ENCODE measurements at places on chromosomes 2 and 18.
A peak's percentile ranks its signal among the peaks of the same experiment; 100 is the strongest.

GRCh38 chr18:49619801-49620200 lies 57.9 kb downstream of the LIPG start:
- DNase-seq, result no peak

DNA sequence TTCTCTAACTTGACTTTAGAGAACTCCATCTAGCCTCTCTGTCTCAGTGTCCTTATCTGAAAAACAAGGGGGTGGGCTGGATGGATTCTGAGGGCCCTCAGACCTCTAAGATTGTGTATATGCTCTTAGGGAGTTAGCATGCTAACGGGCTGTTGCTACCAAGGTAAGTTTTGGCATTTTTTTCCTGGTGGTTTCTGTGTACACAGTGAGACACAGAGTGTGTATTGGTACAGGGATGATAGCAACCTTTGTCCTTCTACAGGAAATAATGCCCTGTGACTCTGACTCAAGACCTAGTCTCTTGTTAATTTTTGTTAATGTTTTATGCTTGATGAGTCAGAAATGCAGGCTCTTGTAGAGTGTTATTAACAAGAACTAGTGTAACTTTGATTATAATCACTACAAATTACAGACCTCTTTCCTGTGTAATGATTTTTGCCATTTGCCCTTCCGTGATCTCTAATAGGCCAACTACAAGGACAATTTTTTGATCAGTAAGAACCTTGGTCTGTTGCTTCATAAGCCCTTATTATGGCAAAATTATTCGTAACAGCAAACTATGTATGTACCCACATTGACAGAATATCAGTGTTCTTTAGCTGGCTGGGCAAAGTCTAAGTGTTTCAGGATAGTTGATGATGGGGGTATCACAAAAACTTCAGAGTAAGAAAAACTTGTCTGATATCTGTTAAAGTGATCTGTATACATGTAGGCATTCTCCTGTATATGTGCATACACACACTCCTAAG lies 89.7 kb downstream of the SPTBN1 start:
- DNase-seq, result no peak

- DNase-seq, result no peak
Observed at GRCh38 chr2:204344119-204344518, 201.2 kb upstream of the PARD3B start.

- DNase-seq, result no peak
Observed at GRCh38 chr2:128520791-128521190, 202.1 kb upstream of the HS6ST1 start.

DNA sequence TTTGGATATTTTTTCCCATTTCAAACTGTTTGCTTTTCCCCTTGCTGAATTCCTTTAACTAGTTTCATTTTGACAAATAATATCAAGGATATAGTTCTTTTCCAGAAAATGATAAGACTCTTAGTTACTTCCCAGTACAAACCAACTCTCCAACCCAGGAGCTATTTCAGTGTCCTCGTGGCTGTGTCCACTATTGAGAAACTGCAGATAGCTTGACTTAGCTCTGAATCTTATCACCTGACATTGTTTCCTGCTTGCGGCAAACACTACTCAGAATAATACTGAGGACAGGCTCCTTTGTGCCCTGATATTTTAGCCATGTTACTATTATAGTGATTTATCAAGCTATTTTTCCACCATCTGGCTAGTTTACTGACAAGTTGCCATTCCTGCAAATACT lies 74.6 kb downstream of the KLF7 start:
- no peak for DNase-seq

DNA sequence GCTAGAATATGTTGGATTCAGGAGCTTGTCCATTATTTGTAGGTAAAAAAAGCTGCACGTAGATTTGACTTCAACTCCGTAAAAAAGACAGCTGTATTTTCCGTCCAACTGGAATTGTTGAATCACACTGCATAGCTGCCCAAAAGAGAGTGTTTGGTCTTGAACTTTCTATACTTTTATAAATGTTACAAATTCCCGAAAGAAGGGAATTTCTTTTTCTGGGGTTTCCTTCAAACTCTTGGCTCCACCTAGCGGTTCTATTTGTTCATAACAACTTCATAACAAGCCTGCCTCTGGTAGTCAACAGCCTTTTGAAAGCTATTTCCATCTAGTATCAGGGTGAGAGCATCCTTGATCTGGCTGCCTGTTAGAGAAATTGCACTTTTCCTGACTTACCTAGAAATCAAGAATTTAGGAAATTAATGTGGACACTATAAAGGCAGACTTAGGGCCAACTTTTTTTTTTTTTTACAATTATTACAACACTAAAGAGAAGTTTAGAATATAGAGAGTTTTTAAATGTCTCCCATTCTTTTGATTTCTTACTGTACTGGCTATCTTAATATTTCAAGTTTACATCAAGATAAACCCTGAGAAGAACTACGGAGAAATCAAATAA lies 48.1 kb downstream of the TMEM185B start:
- peak; percentile 63 for DNase-seq

- DNase-seq, result peak; percentile 17
Observed at GRCh38 chr2:96891591-96892333, 21.9 kb upstream of the SEMA4C start.

All from CD4-positive, alpha-beta T cell treated with Interleukin-15 for 4 hours (primary cell).